ENCODE measurements at places on chromosomes 3 and 15. TPM values are rescaled to one million over a fixed set of nuclear protein-coding genes. Genes with fewer than 3 reads are reported as not detected.

DNA sequence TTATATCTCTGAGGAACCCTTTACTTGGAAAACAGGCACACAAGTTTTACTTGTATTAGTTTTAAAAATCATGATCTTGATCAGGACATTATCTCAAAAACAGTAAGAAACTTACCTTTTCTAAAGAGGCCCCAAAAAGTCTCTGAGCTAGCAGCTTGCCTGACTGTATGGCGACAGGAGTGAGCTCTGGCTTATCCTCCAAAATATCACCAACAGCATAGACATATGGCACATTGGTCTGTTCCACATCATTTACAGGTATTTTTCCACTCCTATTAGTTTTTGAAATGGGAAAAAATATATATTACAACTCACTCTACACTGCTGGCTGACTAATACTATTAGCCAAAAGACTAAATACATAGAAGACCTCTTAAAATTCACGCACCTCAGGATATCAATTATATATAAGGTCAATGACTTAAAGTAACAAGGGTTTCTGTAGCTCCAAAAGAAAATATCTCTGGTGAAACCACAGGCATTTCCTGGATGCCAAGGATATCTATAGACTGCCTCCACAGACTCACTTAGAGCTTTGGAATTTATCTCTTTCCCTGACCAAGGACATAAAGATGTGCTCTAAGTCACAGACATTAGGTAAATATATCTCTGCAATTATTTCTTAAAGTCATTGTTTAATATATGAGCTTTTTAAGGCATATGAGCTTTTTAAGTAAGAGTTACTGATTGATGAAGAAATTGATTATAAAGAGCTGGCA is 33.1 kb downstream of the TXNRD3 start:
- peak; percentile 55 for DNase-seq

DNA sequence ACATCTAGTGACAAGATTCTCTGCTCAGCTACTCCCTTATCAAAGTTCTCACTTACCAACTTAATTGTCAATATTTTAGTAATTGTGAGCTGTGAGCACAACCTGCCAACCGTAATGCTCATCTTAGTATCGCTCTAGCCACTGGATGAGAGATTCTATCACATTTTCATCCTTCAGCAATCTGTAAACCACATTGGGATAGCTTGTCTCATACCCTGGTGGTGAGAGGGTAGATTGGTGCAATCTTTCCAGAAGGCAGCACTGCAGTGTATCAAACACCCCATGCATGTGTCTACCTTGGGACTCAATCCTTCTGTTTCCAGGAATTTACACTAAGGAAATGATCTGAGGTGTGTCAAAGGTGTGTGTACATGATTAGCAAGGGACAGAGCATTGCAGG is 18.9 kb upstream of the ATP8B4 start:
- no peak for DNase-seq

DNA sequence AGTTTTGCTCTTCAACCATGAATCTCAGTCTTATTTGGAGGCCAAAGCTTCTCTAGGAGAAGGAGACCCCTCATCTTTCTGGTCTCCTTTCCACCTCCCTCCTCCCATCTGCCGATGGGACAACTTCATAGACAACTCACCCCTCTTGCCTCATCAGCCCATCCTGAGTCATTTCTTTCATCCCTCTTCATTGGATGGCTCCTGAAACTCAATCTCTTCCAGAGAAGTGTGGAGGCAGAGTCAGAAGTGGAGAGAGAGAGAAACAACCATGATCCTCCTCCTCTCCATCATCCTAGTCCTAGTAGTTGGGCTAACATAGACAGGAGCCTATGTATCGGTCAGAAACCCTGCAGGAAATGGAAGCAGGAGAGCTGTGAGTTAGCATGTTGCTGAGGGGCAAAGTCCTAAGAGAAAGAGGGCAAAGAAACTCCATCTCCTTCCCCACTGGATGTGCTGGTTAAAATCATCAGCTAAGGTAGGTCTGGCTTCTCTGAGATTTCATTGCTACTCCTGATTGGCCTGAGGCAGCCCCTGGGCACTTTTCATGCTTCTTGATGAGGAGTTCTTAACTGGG is 21.3 kb upstream of the HCN4 start:
- DNase-seq, result no peak

GRCh38 chr3:134320749-134321148 is 53.5 kb downstream of the AMOTL2 start:
- DNase-seq, result no peak

DNA sequence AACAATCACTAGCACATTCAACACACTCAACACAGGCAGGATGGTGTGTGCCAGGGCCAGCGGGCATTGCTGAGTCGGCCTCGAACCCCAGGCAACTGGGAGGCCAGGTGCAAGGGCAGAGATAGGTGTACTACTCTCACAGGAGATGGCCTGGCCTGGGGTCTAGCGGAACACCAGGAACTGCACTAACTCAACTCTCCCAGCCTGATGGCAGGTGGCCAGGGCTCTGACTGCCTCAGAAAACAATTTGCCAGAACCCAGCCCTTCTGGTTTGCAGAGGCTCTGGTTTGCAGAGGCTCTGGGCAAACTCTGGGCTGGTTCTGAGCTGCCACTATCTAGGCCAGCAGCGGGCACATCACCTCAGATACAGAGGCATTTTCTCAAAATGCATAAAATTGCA is 229.2 kb upstream of the CHRNA7 start:
- DNase-seq, result peak; percentile 79

- no peak for DNase-seq
Observed at GRCh38 chr15:34652726-34653033, 69.2 kb upstream of the GOLGA8B start.

DNA sequence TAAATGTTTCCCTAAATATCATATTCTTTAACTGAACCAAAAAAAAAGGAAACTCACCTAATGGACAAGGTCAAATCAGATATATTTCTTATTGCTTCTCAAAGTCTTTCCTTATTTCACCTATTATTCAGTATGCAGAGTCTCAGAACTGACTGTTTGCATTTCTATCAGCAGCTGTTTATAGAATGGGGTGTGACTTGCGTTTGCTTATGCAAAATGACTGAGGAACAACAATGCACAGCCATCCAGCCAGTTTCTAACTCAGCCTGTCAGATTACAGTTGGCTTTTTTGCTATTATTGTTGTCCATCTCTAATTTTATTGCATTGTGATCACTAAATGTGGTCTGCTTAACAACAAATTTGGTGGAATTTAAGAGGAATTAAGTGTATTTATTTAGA is 40.7 kb downstream of the RAB27A start:
- DNase-seq, result no peak

DNA sequence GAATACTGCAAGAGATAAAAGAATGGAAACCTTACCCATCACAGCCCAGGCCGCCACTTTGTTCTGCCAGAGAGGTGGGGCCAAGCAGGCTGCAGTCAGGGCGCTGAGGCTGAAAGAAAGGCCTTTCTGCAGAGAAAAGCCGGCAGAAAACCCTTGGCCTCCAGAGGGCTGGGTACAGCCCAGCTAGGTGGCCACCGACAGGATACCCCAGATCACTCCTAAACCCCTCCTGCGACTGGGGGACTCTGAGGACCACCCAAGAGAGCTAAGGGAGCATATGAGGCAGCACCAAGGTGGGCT is 69.3 kb downstream of the SMAD6 start:
- no peak for DNase-seq

GRCh38 chr3:194384569-194385001 is 14.5 kb downstream of the GP5 start:
- no peak for DNase-seq

DNA sequence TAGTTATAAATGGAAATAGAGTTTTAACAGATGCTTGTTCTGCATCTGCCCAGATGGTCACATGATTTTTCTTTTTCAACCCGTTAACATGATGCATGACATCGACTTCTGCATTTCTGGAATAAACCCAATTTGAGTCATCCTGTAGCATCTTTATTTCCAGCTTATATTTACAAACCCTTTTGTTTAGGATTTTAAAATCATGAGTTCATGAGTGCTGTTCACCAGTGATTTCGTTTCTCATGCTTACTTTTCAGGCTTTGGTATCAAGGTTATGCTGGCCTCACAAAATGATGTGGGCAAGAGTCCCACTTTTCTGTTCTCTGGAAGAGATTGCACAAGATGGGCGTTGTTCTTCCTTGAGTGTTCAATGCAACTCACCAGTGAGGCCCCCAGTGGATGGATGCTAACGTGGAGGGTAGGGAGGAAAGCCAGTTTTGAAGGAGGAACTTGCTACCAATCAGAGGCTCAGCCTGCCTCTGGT is 5.2 kb downstream of the HRH1 start:
- DNase-seq, result no peak

- no peak for DNase-seq
Observed at GRCh38 chr15:79160211-79160610, 69.6 kb upstream of the RASGRF1 start.

- DNase-seq, result no peak
Observed at GRCh38 chr15:33242165-33242564, 47.7 kb upstream of the FMN1 start.

DNA sequence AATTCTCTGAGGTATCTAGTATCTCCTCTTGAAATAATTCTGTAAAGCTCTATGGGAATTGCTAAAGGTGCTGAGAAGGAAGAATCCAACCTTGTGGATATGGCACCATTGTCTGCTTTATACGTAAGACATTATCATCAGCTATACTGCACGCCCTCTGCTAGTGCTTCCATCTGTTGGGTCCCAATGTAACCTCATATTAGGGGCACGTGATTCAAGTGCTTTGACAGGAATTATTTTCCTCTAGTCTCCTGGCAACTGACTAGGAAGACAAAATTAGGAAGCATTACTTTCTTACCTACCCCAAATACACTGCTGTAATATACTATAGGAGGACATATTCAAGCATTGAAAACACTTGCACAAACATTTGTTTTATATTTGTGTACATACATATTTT is 24.0 kb downstream of the COPS2 start:
- no peak for DNase-seq

GRCh38 chr3:28890373-28890772 is 390.5 kb upstream of the RBMS3 start:
- no peak for DNase-seq

DNA sequence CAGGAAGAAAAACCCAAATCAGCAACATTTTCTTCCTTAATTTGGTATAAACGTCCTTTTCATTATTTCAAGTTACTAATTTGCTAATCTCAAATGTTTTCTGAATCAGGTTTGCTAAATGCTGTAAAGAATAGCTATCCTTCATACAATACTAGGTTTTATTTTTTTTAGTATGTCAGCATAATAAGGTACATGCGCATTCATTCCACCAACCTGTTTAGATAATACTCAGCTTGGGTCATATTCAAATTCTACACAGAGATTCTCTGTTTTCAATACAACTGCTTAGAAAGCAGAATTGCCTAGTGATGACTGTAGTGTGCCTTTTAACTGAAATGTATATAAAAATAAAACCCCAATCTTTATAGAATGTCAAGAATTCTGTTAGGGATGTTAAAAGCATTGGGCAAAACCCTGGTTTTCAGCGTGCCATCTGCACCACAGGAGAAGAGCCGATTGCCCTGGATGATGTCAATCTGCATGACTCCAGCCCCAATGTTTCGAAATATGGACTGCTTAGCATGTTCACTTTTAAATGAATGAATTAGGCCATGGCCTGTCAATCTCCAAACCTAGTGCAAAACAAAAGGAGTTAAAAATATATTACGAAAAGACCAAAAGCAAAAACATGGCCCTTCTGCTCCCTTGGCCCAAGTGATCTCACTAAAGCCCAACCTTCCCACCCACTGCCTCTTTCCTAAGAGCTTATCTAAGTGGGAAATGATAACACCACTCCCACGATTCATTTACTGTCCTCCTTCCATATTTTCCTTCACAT is 107.4 kb downstream of the GLDN start:
- DNase-seq, result no peak

GRCh38 chr3:126523745-126524428 is at the start of gene CHST13:
CHST13 (plus strand) TSS chr3:126524155; CDS start chr3:126524333, 178 bp downstream.
- peak; percentile 19 for DNase-seq

DNA sequence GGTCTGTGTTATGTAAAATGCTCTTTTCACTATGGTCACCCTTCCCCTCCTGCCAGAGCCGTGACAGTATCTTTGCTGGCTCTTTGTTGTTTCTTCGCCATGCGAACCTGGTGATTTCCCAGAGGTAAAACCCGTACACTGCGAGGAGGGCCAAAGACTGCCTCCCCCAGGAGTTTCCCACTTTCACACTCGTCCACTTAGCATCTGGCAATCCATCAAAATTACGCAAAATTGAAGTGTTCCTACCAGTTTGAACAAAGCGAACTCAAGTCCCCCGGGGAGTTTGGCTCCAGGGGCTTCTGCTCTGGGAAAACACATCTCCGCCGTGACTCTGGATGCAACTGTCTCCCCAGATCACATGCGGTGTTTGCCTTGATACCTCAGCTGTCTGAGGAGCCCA is 239.9 kb downstream of the FAM43A start:
- no peak for DNase-seq

GRCh38 chr15:74378848-74379247 is 11.4 kb upstream of the CYP11A1 start:
- DNase-seq, result no peak

GRCh38 chr15:78396976-78397375 is 41.0 kb upstream of the IREB2 start:
- no peak for DNase-seq

DNA sequence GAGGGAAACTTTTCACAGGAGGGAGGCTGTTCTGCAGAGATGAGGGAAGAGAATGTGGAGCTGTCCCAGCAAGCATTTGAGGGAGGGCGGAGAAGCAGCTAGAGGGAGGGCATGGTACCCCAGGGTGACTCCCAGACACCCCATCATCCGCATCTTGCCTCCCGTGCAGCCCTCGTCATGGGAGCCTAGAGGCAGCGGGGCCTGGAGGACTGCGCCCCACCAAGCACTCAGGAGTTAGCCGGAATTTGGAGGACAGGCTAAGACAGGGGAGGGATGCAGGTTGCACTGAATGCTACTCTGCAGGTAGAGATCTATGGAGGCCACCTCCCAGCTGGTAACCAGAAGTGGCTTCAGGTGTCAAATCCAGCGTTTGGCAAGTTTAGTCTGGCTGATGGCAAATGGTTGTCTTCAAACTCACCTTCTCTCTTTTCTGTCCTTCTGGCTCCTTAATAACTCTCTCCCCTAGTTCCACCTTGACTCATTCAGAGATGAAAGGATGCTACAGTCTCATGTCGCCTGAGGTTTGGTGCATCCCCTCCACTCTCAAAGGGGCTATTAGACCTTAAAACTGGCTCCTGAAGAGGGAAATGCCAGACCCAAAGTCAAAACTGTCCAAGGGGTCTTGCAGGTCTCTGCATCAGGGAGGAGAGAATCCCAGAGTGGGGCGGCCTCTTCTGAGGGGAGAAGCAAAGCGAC is 155.9 kb upstream of the TLE3 start:
- no peak for DNase-seq

GRCh38 chr3:119794971-119795612 is 13.2 kb downstream of the NR1I2 start:
- DNase-seq, result no peak

SCG5 gene
- total RNA-seq, result not detected

DHX36 gene
- 46.2 TPM for total RNA-seq

UBA5 gene
- 22.1 TPM for total RNA-seq

LMOD3 gene
- not detected for total RNA-seq

GNAT1 gene
- not detected for total RNA-seq

C3orf33 gene
- 1.8 TPM for total RNA-seq
